ENCODE measurements at places on chromosomes 4 and X. TPM values are rescaled to one million over a fixed set of nuclear protein-coding genes. Genes with fewer than 3 reads are reported as not detected.

DNA sequence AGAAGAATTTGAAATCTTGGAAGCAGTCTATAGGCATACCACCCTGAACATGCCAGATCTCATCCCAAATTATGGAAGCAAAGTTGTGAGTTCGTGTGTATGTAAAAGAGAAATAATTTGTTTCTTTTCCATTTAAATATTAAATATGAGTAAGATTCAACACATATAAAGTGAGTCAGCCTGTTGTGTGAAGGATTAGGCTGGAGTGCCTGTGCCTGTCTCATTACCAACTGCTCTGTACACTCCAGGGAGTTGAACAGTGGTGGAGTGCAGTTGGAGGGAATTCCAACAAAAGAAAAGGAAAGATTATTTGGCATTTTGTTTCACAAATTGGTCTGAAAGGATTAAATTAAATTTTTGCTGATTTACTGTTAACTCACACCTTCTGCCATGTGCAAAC, 435.6 kb downstream of the FAT4 start:
- DNase-seq, result no peak

DNA sequence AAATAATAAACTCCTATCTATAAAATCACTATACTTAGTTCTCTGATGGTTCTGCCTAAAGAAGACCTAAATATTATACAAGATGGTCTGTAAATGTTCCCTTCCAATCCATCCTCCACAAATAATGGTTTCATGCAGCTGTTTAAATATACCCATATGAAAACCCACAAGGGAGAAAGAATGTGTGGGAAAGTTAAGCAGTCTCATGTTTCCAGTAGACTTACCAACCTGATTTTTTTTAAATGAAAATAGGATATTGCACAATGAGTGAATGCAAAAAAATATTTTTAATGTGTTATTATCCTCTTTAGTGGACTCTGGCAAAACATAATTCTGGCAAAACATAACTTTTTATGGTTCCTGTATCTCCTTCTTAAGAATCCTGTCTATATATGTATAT, 23.3 kb downstream of the CAMK2D start:
- no peak for DNase-seq

DNA sequence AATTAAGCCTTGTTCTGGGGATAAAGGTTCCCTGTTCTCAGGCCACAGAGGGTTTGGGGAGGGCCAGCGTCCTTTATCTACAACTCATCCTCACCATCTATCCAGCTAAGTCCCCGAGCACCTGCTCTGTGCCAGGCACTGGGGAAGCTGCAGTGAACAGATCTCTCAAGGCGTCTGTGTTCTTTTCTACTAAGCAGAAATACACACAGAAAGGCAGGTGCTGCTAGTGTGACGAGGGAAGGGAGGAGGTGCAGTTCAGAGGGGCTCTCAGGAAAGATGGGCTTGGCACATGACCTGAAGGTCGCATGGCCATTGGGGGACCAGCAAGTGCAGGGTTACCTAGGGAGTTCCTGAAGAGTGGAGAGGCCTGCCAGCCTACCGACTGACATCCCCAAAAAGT, 352.2 kb downstream of the NR3C2 start:
- DNase-seq, result no peak

GRCh38 chrX:103727115-103727514, 16.4 kb downstream of the TMEM31 start:
- no peak for DNase-seq

DNA sequence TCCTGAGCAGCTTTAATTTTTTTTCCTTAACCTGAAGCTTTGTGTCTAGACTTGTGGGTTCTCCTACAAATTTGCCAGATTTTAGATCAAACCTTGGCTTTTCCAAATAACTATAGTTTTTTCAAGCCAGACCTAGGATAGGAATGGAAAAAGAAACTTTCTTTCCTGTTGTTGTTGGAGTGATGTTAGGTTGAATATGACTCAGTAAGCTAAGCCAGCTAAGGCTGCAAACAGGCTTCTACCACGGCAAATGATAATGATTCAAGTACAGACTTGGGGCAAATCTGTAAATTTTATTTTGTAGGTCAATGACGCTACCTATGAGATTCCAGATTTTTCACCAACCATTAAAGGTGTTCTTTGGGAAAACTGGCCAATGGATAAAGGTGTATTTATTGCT, 45.6 kb downstream of the WDR19 start:
- DNase-seq, result no peak

GRCh38 chr4:66906314-66906713, 639.0 kb downstream of the CENPC start:
- no peak for DNase-seq

GRCh38 chr4:141730805-141731204, 94.4 kb downstream of the IL15 start:
- DNase-seq, result no peak

- DNase-seq, result no peak
Measured at GRCh38 chr4:105896984-105897775, 1.9 kb downstream of the NPNT start.

GRCh38 chr4:112819729-112820128, 182.8 kb downstream of the LARP7 start:
- DNase-seq, result no peak

DNA sequence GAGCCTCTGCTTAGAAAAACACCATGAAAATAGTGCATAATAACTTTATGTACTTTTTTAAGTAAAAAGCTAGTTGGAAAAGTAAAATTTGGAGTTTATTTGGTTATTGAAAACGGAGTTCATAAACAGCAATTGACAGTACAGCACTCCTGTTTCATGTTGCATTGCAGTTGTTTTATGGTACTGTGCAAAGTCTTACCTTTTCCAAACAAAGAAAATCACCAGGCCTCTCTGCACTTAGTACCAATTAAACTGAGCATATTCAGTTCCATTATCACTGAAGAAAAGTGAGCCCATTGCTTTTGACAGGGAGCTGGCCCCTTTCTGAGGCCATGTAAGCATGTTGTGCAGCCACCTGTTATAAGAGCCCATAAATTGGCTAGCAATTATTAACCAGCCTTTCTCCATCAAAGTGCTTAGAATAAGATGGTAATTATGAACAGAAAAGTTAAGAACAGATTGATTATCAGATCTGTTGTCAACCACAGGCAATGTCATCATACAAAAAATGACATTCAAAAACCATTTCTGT, 376.6 kb upstream of the EMCN start:
- no peak for DNase-seq

GRCh38 chrX:24464498-24464835, 619 bp upstream of the PDK3 start:
- DNase-seq, result peak; percentile 59

GRCh38 chr4:176306837-176307665, 12.7 kb upstream of the SPCS3 start:
- no peak for DNase-seq

DNA sequence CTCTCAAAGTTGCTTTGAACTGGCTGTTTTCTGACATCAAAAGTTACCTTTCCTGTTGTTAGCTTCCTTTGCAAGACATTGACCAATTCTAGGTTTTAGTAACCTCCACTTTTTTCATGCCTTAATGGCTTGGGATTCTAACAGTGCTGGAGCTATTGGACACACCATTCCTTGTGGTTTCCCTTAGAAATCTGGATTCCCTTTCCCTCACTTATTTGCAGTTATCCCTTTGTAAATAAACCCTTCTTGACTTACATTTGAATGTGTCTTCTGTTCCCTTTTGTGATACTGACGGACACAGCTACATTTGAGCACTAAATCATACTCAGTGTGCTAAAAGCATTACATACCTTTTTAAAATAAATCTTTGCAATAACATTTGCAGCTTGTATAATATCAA, 1927.6 kb upstream of the IGFBP7 start:
- no peak for DNase-seq

ELF2 gene
- 9.9 TPM for polyA plus RNA-seq

FAM47E gene
- polyA plus RNA-seq, result 6.0 TPM

ELOVL6 gene
- polyA plus RNA-seq, result 43.6 TPM

MMGT1 gene
- polyA plus RNA-seq, result 6.0 TPM

HTT gene
- 29.4 TPM for polyA plus RNA-seq

Data from sigmoid colon (tissue), 7 donors.